ENCODE measurements at places on chromosomes 11 and 22.

DNA sequence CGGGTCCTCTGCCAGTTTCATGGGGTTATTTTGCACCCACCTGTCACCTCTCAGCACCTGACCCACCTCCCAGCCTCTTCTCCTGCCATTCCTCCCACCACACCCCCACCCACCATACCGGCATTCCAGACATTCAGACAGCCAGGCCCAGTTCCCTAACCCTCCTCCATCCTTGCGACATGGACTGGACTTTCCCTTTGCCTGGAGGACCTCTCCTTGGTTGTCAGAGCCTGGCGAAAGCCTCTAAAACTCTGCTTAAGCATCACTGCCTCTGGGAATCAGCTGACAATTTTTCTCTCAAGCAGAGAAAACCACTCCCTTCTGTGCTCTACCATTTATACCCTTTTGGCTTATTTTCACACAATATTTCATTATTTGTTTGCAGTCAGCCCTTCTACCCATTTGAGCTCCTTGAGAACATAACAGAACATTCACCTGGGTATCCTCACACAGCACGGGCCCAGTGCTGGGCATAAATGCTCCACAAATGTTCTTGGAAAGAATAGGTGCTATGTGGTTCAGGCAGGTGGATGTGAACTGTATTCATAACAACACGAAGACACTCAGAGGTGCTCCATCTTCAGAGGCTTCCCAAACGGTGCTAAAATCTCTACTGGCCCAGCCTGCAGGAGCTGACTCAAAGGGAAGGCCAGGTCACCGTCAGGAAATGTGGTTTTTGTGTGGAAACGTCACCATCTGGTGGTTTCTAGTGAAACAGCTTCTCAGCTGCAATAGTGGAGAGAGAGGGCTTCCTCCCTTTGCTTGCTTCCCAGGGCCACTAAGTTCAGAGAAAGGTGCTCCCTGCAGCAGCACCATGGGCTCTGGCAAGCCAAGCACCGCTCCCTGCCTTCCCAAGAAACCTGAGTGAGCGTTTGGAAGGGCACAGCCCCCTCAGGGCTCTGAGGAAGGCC lies 10.4 kb downstream of the SPATA19 start:
- peak; percentile 48 for DNase-seq

- DNase-seq, result peak; percentile 84
Measured at GRCh38 chr11:72752088-72752914, at the start of gene ARAP1. Gene ARAP1, minus strand, starts transcription at chr11:72752408. Its CDS starts 25,280 bp downstream, at chr11:72727128.

DNA sequence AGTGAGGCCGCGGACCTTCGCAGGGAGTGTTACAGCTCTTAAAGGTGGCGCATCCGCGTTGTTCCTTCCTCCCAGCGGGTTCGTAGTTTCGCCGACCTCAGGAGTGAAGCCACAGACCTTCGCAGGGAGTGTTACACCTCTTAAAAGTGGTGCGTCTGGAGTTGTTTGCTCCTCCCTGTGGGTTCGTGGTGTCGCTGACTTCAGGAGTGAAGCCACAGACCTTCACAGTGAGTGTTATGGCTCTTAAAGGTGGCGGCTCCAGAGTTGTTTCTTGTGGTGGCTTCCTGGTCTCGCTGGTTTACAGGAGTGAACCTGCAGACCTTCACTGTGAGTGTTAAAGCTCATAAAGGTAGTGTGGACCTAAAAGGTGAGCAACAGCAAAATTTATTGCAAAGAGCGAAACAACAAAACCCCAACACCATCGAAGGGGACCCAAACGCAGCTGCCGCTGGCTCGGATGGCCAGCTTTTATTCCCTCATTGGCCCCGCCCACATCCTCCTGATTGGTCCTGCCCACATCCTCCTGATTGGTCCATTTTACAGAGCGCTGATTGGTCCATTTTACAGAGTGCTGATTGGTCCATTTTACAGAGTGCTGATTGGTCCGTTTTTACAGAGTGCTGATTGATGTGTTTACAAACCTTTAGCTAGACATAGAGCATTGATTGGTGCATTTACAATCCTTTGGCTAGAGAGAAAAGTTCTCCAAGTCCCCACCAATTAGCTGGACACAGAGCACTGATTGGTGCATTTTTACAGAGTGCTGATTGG lies 1.2 kb upstream of the TMEM45B start:
- no peak for DNase-seq

GRCh38 chr11:91755526-91755925 lies 469.1 kb upstream of the FAT3 start:
- DNase-seq, result no peak

DNA sequence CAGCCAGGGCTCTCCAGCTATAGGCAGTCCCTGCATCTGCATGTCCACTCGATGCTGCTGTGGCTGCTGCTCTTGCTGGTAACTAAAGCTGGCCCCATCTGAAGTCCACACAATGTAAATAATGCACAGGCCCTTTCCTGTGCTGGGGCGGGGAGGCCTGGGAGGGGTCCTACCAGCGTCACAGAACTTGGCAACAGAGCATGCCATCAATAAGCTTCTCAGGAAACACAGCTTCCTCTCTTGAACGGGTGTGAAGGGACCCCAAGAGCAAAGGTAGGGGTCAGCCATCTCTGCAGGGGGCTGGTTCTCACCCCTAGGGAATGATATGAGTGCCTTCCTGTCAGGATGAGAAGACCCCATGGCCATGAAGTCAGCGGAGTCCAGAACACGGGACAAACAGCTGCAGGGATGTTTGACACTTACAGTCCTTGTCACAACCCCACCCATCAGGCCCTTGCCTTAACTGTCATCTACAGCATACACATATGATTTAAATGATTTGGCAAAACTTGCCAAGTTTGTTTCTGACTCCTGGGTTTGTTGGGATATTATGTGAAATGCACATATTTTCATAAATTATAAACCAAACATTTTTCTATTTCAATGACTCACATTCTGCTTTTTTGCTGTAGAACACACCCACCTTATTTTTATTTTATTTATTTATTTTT lies 39.1 kb upstream of the LYVE1 start:
- DNase-seq, result no peak

DNA sequence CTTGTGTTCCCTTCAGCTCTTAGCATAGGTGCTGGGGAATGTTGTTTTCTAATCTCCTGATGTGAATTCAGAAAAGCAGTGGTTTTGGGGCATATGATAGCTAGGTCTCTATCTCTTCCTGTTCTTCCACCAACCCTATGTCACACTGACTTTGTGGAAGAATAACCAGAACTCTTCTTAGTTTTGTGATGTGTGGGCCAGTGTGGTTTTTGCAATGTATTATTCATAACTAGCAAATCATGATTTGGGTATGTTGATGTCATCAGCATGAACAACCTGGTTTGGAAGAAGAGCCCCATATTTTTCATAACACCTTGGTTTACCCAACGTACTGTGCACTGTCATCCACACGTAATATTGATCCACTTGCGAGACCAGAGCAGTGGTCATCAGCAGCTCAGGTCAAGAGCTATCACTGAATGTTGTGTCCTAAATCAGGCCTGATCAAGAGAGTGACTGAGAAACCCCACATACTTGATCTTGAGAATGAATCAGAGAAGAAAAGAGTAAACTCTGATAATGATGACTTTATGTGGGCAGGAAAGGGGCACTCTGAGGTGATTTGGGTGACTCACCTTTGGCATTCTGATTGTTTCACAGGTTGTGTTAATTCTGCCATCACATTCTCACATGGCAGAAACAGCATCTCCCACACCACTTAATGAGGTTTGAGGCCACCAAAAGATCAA lies 19.4 kb upstream of the MS4A6E start:
- DNase-seq, result no peak

- DNase-seq, result no peak
Measured at GRCh38 chr11:114236829-114237228, 59.4 kb upstream of the NNMT start.

DNA sequence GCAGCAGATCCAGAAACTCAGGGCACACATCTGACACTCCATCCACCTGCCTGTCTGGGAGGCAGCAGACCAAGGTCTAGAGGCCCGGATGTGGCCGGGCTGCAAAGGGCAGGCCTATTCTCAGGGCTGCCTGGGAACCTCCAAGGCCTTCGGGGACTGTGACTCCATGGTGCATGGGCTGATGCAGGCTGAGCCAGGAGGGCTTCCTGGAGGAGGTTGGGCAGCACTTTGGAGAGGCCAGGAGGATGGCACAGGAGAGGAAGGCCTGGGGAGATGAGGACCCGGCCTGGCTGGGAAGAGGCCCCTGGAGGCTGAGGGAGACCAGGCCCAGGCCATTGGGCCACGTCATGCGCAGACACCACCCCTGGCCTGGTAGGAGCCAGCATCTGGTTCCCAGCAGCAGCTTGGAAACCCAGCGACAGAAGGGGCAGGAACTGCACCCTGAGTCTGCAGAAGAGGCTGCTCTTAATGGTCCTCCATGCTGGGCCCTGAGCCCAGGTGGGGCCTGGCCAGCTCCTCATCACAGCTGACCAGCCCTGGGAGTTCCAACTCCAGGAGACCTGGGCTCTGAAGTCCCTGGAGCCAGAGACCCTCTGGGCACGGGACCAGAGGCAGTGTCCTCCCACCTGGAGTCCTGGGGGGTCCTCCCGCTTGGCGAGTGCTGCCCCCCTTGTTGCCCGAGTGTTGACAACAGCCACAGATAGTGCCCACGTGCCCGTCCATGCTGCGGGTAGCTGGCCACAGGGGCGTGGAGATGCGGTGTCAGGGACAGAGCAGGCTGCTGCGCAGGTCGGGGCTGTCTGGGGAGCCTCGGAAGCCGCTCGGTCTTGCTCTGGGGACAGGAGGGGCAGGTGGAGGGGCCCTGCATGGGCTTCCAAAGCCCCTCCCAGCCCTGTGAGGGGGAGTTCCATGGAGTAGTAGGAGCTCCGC lies 5.5 kb downstream of the PHLDA2 start:
- DNase-seq, result no peak

DNA sequence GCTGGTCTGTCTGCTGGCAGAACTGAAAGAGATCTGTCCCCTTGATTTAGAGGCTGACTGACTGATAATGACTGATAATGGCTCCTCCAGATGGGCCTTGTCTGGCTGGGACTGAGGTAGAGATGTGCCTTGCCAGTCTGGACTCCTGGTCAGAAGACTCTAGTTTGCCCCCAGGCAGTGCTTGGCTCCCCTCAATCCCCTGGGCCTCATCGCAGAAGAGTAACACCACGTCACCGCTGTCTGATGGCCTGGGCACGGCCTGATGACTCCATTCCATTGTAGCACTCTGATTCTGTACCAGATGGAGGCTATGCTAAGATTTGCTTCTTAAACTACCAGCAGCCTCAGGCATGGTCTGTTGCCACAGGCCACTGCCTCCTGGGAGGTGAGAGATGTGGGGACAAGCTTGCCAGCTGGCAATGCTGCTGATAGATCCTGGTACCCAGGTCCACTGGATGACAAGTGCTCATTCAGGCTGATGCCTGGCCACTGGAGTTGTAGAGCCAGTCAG lies 19.1 kb downstream of the CYB5R2 start:
- DNase-seq, result no peak

- peak; percentile 93 for DNase-seq
Measured at GRCh38 chr22:38872172-38872830, at the start of gene CBX6. Gene CBX6, minus strand, starts transcription at chr22:38872216. Its CDS starts 26 bp downstream, at chr22:38872190.

- DNase-seq, result peak; percentile 47
Measured at GRCh38 chr11:96049426-96049825, 125.5 kb upstream of the MTMR2 start.

DNA sequence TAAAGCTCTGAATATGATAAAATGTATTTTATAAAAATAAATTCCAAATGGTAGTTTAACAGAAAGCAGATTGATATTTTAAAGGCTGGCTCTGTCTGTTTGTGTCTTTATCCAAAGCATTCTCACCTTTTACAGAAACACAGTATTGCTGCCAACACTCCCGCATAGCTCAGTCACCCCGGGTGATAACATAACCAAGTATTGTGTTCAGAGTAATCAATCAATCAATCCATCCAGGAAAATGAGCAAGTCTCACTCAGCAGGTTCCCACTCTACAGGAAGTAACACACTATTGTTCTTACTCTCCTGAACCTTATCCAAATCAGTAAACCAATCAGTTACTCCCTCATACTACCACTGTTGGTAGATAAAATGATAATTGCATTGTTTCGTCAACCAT lies 203.4 kb downstream of the LRRC4C start:
- no peak for DNase-seq
